ENCODE measurements at places on chromosomes 6 and 20.

- DNase-seq, result no peak
Observed at GRCh38 chr6:80530103-80530502, 423.6 kb downstream of the BCKDHB start.

GRCh38 chr6:167245591-167245990, 45.5 kb upstream of the UNC93A start:
- no peak for DNase-seq

- no peak for DNase-seq
Observed at GRCh38 chr6:126063512-126064146, 77.3 kb downstream of the TRMT11 start.

- DNase-seq, result no peak
Observed at GRCh38 chr6:41164551-41165120, 1.7 kb upstream of the TREM2 start.

- no peak for DNase-seq
Observed at GRCh38 chr20:3238616-3239025, 369 bp downstream of the SLC4A11 start.

DNA sequence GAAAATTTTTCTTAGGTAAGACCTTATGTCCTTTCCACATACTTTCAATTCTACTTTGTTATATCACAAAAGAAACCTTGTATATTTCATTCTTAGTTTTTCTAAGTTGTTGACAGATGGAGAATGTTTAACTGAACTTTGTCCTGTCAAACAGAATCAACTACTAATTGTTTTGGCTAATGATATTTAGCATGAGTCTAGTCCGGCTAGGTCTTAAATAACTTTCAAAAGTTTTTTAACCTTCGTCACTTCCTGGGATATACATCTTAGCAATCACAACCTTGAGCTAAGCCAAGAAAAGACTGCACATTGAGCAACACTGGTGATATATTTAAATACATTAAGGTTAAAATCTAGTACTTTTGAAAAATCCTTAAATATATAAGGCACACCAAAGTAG, 62.9 kb upstream of the RUNX2 start:
- no peak for DNase-seq

GRCh38 chr6:16872543-16873235, 111.4 kb upstream of the ATXN1 start:
- no peak for DNase-seq

- no peak for DNase-seq
Observed at GRCh38 chr6:139470997-139471396, 96.5 kb upstream of the CITED2 start.

DNA sequence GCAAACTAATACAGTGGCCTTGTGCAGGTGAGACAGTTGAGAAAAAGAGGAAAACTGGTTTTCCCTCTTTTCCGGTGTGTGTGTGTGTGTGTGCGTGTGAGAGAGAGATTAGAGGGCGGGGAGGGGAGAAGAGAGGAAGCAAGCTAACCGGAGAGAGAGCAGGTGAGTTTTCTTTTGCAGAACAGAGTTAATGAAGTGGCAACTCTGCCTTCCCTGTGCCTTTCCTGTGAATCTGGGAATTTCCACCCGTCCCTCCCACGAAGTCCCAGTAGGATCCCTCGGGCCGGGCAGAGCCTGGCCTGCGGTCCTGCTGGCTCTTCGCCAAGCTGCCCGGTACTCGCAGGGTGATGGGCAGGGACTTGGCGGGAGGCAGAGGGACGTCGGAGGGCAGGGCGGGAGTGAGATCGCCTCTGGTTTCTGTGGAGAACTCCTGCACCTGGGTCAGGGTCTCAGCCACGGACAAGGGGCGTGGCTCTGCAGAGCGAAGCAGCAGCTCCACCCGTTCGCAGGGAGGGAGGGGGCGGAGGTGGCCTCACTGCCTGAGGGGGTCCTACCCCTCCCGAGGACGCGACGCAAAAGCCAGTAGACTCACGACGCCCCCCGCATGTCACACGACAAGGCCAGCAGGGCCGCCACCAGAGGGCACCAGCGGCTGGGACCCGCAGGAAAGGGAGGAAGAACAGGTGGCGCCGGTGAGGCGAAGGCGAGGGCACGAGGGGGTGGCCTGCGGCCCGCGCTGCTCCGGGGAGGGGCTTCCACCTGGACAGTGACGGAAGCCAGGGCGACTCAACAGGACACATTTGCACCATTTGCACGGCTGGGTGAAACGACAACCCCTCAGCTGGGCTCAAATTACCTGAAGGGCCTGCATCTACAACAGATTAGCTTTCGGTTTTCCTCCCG, 51.2 kb upstream of the RNF182 start:
- peak; percentile 17 for DNase-seq

DNA sequence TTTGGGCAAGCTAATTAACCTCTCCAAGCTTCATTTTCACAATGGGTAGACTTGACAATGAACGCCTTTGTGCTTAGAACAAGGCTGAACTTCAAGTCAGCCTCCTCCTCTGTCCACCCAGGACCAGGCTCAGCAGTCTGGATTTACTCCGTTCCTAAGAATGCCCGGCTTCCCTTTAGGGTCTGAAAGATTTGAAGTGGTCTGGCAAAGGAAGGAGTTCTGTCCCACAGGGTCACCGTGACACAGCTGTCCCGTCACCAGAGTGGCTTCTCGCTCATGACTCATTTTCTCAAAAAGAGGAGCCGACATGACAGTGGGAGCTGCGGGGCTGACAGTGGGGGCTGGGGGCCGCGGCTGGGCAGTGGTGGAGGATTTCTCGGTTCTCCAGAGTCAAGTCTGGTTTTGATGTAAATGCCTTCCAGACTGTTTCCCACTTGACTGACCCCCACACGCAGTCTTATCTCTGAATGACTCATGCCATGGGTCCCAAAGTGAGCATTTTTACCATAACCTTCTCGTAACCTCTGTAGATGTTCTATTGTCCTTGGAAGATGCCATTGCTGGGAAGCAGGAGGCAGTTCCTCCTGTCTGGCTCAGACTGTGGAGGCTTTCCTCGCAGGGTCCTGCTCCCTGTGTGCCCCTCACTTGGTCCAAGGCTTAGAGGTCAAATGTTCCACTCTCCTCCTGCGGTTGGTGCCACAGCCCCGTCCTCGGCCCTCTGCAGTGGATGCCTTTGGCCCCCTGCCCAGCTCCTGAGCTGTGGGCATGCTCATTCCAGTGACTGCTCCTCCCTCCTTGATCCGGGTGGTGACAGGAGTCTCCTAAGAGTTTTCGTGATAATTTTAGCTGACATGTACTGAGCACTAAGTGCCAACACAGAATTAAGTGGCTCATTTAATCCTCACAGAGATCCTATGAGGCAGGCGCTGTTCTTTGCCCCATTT, 253.1 kb downstream of the FNDC1 start:
- DNase-seq, result no peak

GRCh38 chr6:105994118-105994590, 92.0 kb upstream of the PRDM1 start:
- no peak for DNase-seq

All from nucleus accumbens (tissue), 56 donors.